ENCODE measurements at places on chromosomes 1 and 21.

DNA sequence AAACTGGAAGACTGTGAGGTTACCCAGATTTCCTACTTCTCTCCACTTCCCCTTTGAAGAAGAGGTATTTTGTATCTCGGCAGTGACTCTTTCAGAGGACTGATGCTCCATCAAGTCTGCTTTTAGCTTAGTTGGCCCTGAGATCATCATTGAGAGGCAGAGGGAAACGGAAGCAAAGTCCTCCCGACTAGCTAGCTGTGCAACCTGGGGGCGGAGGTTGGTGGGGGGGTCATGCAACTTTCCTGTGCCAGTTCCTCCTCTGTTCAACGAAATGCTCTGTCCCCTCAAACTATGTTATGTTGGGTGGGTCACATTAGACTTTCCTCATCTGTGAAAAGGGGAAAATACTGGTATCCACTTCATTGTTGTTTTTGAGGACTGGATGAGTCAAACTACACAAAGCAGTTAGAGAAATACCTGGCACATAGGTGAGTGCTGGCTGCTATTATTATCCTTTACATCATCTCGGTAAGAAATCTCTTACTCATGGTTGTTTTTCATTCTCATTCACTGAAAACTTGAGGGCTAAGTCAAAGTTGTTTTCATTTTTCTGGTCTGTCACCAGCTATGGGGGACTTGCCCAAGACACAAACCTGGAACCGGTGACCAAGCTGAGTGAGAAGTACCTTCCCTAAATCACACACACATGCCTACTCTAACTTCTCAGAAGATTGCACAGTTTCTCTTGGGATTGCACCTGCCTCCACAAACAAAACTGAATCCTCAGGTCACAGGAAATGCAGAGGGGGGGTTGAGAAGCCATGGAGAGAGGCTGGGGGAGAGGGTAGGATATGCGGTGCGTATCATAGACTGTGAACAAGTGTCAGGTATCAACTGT lies 83.3 kb downstream of the ABCA4 start:
- DNase-seq: no peak

GRCh38 chr1:69421286-69421685 lies 146.4 kb upstream of the LRRC7 start:
- no peak for DNase-seq

DNA sequence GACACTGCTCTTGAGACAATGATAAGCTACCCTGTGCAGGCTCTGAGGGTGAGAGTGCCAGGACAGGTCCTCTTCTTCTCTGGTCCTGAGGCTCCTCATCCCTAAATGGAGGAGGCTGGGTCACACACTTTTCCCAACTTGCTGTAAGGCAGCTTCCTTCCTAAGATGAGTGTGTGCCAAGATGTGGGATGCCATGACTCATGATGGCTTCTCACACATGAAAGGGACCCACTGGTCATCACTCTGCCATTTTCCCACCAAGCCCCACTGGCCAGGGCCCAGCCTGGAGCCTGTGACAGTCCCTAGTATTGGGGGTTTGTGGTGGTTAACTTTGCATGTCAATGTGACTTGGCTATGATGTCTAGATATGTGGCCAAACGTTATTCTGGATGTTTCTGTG lies 54.4 kb downstream of the CNIH3 start:
- no peak for DNase-seq

- no peak for DNase-seq
These were observed 495.8 kb upstream of the ADAMTS5 start for GRCh38 chr21:27462726-27463125.

DNA sequence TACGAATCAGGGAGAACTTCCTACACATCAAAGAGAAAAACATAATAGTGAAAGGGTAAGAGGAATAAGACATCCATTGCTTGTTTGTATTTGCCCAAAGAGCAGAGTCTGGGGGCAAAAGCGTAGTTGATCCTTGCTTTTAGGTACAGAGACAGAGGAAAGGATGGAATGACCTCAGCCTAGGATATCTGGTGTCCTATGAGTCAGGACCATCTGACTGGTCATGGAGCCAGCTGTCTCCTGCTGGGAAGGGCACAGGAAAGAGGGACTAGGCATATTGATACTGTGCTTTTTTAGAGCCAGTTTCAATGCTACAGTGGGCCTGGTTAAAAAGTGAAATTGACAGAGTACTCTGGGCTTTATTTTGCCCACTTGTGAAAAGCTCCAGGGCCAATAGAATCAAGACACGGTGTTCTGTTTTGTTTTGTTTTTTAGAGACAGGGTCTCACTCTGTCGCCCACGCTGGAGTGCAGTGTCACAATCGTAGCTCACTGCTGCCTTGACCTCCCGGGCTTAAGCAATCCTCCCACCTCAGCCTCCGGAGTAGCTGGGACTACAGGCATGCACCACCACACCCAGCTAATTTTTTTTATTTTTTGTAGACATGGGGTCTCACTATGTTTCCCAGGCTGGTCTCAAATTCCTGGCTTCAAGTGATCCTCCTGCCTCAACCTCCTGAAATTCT lies 3.2 kb downstream of the PLEKHO1 start:
- DNase-seq: no peak

DNA sequence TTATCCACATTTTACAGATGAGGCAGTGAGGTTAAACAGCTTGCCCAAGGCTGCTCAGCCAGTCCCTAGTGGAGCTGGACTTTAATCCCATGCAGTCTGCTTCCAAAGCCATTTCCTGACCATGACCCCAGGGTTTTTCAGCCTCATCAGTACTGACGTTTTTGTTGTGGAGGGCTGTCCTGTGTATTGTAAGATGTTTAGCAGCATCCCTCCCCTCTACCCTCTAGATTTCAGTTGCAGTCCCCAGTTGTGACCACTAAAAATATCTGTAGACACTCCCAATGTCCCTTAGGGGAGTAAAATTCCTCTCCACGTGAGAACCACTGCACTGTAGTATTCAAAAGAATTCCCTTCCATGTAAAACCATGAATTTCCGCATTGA lies 30.2 kb upstream of the C1orf105 start:
- no peak for DNase-seq

GRCh38 chr21:16156841-16157489 lies 427.2 kb downstream of the USP25 start:
- no peak for DNase-seq

DNA sequence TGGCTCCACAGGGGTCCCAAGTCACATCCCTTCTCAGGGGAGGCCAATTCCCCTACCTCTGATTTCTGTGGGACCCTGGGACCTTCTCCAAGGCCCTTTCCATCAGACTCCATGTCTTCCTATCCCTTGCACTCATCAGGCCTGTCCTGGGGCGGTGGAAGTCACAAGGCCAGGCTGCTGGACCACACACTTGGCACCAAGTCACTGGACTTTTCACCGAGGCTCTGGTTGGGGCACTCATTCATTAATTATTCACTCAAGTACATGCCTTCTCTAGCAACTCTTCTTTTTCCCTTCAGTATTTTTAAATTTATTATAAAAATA lies 11.2 kb upstream of the FOXO6 start:
- no peak for DNase-seq

DNA sequence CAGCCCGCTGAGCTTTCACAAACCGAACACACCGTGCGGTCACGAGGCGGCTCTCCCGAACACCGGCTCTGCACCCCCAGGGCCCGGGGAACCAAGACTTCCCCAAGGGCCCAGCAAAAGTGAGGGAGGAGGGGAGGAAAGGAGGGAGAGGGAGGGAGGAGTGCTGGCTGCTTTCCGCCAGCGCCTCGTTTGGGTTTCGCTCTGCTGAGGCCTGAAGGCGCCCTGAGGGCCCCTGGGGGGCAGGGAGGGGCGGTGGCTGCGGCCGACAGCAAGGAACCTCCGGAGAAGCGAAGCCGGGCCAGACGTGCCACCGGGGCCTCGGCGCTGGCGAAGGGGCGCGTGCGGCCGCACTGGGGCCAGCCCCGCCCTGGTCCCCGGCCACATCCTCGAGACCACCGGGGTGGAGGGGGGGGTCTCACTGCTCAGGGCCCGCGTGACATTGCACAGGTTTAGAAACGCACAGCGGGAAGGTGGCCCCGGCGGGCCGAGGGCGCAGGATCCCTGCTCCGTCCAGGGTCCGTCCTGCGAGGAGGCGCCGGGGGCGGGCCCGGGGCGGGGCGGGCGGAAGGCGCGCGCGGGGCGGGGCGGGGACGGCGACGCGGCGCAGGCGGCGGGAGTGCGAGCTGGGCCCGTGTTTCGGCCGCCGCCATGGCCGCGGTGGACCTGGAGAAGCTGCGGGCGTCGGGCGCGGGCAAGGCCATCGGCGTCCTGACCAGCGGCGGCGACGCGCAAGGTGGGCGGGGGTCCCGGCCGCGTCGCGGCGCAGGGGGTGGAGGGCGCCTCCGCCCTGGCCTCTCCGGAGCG lies at the start of gene PFKL:
TSS of gene PFKL (plus strand) at position 596 of the 804 bp plus-strand sequence. CDS start at position 649, 53 bp downstream.
- DNase-seq: no peak

Measured in stimulated activated CD4-positive, alpha-beta T cell treated with anti-CD3 and anti-CD28 coated beads, Interleukin-1b, Interleukin-23, amount 100 ng/mL, for 1 hour (primary cell).